Activated CD4-positive, alpha-beta memory T cell treated with anti-CD3 and anti-CD28 coated beads, Interleukin-2, amount 10 ng/mL, durations not matched to agents 7 days and 5 days (primary cell): ENCODE measurements at places on chromosomes 16 and 17. TPM values are rescaled to one million over a fixed set of nuclear protein-coding genes. Genes with fewer than 3 reads are reported as not detected.

The PABPN1L gene
- not detected for total RNA-seq

DNA sequence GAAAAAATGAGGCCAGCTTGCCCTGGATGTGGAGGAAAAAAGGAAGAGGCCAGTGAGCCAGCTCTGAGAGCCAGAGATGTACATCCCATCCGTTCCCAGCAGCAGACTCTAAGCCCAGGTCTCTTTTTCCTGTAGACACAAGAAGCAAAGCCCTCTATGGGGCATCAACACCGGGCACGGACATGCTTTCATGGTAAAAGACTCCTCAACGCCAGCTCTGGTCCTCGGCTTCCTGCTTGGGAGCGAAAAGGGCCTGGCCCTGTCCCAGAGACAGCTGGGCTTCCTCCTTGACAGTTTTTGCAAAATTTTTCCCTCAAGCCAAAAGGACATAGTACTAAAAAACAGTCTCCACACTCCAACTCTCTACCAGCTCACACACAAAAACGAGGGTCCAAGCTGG is 27.1 kb downstream of the PELP1 start:
- peaks cover 64% of the 10 kb centered on the region for H3K36me3 ChIP-seq
- H3K4me1 ChIP-seq: peaks cover 20% of the 10 kb centered on the region
- H3K27me3 ChIP-seq: no peaks in the 10 kb centered on the region
- no peak overlapping the region for H3K27ac ChIP-seq
- H3K4me3 ChIP-seq: no peak overlapping the region

The SNAI3 gene
- total RNA-seq: 16.6 TPM

DNA sequence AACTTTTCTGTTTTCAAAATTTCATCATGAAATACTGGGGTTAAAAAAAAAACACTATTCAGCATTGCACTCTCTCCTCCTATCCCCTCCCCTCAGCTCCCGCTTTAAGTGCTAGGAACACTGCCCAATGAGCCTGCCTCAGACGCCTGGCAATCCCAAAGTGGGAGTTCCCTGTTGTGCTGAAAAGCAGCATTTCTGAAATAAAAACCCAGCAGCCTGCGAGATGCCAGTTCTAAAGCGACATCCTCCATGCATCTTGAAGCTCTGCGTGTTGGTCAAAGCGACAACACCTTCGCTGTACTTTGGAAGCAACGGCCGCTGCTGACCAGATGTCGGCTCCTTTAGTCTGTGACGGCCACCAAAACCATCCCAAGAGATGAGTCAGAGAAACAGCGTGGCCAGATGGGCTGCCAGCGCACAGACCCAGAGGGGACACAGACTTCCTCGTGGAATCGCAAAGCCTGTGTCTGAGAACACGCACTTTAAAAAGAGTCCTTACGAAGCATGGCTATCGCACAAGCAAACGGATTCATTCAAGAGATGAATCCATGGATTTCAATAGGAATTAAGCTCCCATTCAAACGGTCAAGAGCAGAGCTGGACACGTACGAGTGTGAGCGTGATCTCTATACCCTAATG is 32.8 kb downstream of the FBXO31 start:
- DNase-seq: no peak
- no peak overlapping the region for H3K4me3 ChIP-seq
- H3K4me1 ChIP-seq: peaks cover under 1% of the 10 kb centered on the region
- no peak overlapping the region for H3K27ac ChIP-seq
- peaks cover under 1% of the 10 kb centered on the region for H3K36me3 ChIP-seq

GRCh38 chr17:80261159-80261894 is 675 bp downstream of the RNF213 start:
- H3K36me3 ChIP-seq: peaks cover 40% of the 10 kb centered on the region
- H3K4me1 ChIP-seq: peaks cover 57% of the 10 kb centered on the region

DNA sequence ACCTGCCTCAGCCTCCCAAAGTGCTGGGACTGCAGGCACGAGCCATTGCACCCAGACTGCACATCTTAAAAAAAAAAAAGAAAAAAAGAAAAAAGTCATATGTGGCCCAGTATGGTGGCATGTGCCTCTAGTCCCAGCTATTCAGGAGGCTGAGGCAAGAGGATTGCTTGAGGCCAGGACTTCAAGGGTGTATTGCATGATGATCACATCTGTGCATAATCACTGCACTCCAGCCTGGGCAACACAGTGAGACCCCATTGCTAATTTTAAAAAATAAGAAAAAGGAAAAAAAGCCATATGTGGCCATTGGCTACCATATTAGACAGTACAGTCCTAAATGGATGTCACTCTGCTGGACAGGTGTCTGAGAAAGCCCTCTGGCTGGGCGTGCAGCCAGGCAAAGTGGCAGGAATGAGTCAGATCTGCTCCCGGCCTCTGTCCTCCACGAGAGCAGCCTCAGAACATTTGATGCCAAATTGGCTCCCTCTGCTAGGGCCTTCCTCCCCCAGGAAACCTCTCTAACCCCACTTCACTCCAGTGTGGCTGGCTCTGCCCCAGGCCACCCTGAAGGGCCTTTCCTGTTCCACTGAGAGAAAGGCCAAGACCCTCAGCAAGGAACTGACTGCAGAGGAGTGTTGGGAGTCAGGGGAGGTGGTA is 14.7 kb downstream of the CA7 start:
- H3K4me1 ChIP-seq: no peaks in the 10 kb centered on the region
- H3K27ac ChIP-seq: no peak overlapping the region
- no peak overlapping the region for H3K4me3 ChIP-seq
- H3K27me3 ChIP-seq: no peaks in the 10 kb centered on the region
- no peak for DNase-seq

DNA sequence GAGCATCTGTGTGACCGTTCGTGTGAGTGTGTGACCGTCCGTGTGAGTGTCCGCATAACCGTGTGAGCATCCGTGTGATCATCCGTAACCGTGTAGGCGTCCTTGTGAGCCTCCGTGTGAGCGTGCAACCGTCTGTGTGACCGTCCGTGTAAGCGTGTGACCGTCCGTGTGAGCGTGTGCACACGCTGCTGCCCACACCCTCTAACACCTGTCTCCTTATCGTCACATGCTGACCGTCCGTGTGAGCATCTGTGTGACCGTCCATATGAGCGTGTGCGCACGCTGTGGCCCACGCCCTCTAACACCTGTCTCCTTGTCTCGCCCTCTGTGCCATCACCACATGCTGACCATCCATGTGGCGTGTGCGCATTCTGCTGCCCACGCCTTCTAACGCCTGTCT is 31.1 kb downstream of the NME3 start:
- no peak overlapping the region for H3K27ac ChIP-seq
- H3K27me3 ChIP-seq: no peaks in the 10 kb centered on the region
- H3K4me3 ChIP-seq: no peak overlapping the region
- H3K4me1 ChIP-seq: no peaks in the 10 kb centered on the region
